ENCODE measurements at places on chromosomes 12 and 14. TPM values are rescaled to one million over a fixed set of nuclear protein-coding genes. Genes with fewer than 3 reads are reported as not detected.

DNAL1 gene
- total RNA-seq = 10.0 TPM

DENND5B gene
- total RNA-seq = 6.9 TPM

BCAT1 gene
- total RNA-seq = 0.59 TPM

RD3L gene
- not detected for total RNA-seq

SELPLG gene
- 2.6 TPM for total RNA-seq

ZDHHC22 gene
- 0.11 TPM for total RNA-seq

CCDC196 gene
- not detected for total RNA-seq

TSPAN8 gene
- 240 TPM for total RNA-seq

GSC gene
- 2.7 TPM for total RNA-seq

KIAA0586 gene
- total RNA-seq = 11.2 TPM

GALNT16 gene
- 2.0 TPM for total RNA-seq

MEG3 gene
- 135 TPM for total RNA-seq

CCDC175 gene
- not detected for total RNA-seq

BTBD7 gene
- 23.8 TPM for total RNA-seq

CCDC60 gene
- total RNA-seq = 4.9 TPM

RILPL1 gene
- total RNA-seq = 8.6 TPM

NRIP2 gene
- total RNA-seq = 0.18 TPM

GPR84 gene
- total RNA-seq = 0.97 TPM

COCH gene
- total RNA-seq = 23.3 TPM

SINHCAF gene
- 69.1 TPM for total RNA-seq

PDE3A gene
- total RNA-seq = 5.5 TPM

FOXN4 gene
- total RNA-seq = 0.27 TPM
